Dermis blood vessel endothelial cell (primary cell): ENCODE measurements at places on chromosomes 4 and X. TPM values are rescaled to one million over a fixed set of nuclear protein-coding genes. Genes with fewer than 3 reads are reported as not detected.

Gene SHROOM2
- total RNA-seq = 8.8 and 14.0 TPM in 2 replicates

Gene PLP1
- 0.28 TPM in 1 of 2 replicates, not detected in the other for total RNA-seq

Gene DSPP
- total RNA-seq = not detected in 2 replicates

Gene XPNPEP2
- total RNA-seq = not detected in 2 replicates
